ENCODE measurements at places on chromosomes 3 and 15. TPM values are rescaled to one million over a fixed set of nuclear protein-coding genes. Genes with fewer than 3 reads are reported as not detected.

- no peak for DNase-seq
Measured at GRCh38 chr3:128996726-128997125, 2.9 kb upstream of the CFAP92 start.

DNA sequence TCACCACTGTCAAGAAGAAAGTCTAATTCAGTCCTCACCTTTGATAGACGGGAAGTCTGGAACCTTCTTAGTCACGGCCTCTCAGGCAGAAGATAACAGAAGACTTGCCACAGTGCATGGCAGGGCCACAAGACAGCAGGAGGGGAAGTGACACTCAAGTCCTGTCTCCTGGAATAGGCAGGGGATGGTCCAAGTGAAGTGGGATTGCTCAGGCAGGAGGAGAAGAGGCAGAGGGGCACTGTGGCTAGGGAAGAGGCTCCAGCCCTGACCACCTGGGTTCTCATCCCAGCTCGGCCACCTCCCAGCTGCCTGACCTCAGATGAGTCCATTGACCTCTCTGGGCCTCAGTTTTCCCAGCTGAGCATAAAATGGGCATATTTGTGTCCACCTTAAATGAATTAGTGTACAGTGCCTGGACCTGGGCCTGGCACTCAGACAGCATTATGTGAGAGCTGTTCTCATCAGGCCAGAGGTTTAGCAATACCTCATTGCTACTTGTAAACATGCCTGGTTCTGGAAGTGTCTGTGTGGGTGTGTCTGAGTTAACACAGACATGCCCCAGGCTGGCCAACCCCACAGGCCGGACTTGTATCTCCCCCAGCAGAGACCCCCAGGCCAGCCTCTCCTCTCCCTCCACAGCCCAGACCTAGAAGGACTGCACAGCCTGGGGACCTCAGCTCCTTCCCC, 11.5 kb upstream of the PCSK6 start:
- no peak for DNase-seq

GRCh38 chr3:42194943-42195510, 71.0 kb downstream of the CCK start:
- no peak for DNase-seq

GRCh38 chr3:37489355-37489754, 315.0 kb upstream of the LRRFIP2 start:
- DNase-seq = no peak

GRCh38 chr3:185489462-185489861, 9.4 kb downstream of the TMEM41A start:
- no peak for DNase-seq

DNA sequence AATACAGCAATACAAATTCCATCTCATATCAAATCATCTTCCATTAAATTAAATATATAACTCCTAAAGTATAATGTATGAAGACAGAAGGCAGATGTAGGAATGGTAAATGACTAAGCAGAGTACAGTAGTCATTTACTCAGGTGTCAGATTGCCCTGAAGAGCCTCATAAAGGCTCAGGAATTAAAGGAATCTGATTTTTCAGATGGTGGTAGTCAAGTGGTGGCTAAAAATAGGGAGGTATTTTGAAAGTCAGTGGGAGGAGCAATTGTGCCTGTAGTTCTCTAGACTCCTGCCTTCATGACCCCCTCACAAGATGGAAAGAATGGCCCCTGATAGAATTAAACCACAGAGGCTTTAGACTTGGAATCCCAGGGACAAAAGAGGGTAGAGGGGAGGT, 142.7 kb upstream of the SYNPR start:
- DNase-seq = peak; percentile 9

DNA sequence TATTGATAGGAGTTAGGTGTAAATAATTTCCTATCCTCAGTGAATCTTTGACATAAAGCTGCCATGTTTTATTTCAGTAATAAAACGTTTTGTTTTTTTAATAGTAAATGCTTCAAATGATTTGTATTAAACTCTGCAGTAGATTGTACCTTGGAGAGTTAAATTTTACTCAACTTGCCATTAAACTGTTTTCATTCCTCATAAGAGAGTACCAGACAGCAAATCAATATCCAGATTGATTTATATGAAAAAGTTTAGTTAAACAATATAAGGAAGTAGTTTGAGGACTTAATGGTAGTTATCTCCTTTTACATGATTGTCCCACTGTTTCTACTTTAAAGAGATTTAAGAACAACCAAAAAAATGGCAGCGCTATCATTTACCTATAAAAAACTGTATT, 18.4 kb downstream of the ALDH1A2 start:
- no peak for DNase-seq

- peak; percentile 67 for DNase-seq
Measured at GRCh38 chr3:33016846-33017405, 65.5 kb downstream of the CCR4 start.

DNA sequence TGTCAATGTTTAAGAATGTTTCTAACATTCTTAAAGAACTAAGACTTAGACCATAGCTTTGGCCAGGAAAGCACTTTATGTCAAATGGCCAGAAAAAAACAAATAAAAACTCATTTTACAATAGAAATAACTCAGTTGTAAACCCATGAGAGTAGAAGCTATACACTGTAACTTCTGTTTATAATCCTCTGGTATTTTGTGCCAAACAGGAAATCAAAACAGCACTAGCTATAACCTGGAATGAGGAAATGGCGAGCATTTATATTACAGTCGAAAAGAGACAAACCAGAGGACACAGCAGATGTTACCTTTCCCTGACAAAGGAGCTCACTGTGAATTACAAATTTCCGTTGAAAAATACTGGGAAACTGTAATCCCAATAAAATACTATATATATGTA, 10.3 kb downstream of the GK5 start:
- peak; percentile 83 for DNase-seq

DNA sequence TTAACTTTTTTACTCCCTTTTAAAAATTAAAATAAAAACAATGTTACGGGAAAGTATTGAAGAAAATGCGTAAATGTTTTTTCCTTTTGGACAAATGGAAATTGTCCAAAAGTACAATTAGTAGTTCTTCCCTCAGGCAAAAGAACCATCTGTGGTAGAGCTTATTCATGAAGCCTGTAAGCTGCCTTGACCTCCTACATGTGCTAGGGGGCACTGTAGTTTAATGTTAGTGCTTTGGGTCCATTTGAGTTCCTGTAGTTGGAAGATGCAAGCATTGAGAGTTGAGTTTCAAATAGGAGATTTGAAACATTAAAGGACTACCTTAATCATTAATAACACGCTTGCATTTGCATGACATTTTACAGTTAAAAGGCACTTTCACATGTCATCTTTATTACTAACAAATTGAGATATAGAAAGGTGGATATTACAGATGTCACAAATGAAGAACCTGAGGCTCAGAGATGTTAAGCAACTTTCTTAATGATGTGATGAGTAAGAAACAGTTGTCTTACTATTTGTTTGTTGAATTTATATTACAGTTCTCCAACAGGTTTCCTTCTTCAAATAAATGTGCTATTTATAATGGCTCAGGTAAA, 1.8 kb upstream of the ZNF385D start:
- DNase-seq = peak; percentile 87

DNA sequence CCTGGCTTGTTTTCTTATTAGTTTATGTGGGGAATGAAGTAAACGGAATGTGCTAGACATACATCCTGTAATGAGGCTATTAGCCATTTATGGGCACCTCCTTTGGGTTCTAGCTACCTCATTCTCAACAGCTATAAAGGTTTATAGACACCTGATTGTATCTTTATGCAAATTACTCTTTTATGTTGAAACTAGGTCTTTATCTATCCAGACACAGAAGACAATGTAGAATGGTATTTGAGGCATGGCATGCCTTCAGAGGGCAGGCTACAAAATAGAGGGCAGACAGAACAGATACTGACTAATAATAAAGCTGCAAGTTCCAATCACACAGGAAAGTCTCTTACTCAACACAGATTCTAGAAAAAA, 27.1 kb downstream of the TBC1D2B start:
- no peak for DNase-seq

GRCh38 chr3:156304406-156304805, 184.0 kb downstream of the KCNAB1 start:
- DNase-seq = no peak

Gene FAM3D
- total RNA-seq = 0.09 TPM

Gene PLA2G4D
- not detected for total RNA-seq

Gene POLG
- total RNA-seq = 39.4 TPM

Gene SH3GL3
- 8.6 TPM for total RNA-seq

Gene ROPN1
- not detected for total RNA-seq

Gene ISLR
- 82.3 TPM for total RNA-seq

Gene SNTN
- not detected for total RNA-seq

Gene ZCWPW2
- 1.3 TPM for total RNA-seq

Gene TBC1D21
- not detected for total RNA-seq

Measured in muscle of leg (tissue), 16 donors.